ENCODE measurements at places on chromosomes 7 and 10.

DNA sequence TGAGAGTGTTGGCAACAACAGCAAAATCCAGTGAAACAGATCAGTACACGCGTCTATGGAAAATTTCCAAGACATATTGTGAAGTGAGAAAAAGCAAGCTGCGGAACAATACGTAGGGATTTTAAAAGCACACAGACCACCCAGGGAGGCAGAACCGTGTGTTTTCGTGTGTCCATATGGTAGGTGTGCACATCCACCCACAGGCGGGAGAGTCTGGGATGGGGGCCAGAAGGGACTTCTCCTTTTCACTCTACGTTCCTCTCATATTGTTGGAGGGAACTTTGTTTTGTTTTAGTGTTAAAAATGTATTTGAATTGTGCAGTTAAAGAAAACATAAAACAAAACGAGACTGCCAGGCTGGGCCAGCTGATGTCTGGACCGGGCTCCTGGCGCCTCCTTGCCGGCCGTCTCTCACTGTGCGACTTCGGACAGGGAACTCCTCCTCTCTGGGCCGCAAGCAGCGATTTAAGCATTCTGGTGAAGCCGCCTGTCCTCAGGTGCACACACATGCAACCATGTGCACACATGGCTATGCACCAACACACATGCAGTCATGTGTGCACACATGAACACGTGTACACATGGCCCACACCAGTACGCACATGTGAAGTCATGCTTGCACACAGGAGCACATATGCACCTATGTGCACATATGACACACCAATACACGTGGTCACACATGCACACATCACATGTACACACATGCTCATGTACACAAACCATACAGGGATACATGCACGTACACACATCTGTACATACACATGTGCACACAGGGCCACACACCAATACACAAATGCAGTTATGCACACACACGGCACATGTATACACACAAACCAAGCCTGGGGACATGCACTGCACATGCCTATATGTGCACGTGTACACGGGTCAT is 141.1 kb downstream of the ELFN1 start:
- DNase-seq = peak; percentile 19

GRCh38 chr10:97795886-97796285 is 24.1 kb upstream of the SFRP5 start:
- DNase-seq = no peak

DNA sequence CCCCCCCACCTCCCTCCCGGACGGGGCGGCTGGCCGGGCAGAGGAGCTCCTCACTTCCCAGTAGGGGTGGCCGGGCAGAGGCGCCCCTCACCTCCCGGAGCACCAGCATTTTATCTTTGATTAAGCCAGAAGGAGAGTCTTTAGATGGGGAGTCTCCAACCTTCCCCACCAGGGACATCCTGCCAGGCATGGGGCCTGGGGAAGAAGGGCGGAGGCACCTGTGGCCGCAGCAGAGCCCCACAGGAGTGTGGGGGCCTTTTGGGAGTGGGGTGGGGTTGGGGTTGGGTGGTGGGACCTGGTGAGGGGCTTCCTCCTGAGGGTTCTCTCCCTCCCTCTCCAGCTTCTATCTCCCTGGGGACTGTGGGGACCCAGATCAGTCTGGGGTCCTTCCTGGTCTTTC is 18.2 kb downstream of the ZNF783 start:
- no peak for DNase-seq

DNA sequence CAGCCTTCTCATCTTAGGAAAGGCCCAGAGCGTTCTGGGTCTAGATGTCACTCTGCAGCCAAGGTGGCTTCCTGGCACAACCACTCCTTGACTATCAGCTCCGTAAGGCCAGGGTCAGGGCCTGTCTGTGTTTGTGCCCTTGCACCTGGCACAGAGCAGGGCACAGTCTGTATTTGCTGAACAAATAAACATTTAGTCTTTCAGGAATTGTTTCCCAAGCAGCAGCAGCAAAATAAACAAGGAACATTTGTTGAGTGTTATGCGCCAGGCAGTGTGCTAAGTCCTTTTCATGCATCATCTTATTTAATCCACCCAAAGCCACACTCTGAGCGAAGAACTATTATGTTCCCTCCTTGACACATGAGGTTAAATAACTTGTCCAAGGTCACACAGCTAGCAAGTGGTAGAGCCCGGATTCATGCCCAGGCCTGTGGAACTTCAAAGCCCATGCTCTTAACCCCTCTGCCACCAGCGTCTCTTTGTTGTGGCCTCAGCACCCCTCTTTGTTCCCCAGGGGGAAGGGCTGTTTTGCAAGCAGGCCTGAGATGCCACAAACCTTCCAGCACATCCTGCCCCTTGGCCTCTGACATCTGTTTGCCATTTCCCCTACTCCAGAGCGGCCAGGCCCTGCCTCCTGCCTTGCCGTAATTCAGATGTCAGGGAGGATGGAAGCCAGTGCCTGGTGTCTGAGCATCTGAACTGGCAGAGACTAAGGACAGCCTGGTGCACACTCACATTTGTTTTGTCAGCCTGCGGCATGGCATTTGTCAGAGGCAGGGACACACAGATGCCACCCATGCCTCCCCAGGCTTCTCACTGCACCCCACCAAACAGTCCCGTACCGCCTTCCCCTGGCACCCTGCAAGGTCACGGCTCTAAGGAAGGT is 325.8 kb upstream of the ZMIZ1 start:
- DNase-seq = no peak

DNA sequence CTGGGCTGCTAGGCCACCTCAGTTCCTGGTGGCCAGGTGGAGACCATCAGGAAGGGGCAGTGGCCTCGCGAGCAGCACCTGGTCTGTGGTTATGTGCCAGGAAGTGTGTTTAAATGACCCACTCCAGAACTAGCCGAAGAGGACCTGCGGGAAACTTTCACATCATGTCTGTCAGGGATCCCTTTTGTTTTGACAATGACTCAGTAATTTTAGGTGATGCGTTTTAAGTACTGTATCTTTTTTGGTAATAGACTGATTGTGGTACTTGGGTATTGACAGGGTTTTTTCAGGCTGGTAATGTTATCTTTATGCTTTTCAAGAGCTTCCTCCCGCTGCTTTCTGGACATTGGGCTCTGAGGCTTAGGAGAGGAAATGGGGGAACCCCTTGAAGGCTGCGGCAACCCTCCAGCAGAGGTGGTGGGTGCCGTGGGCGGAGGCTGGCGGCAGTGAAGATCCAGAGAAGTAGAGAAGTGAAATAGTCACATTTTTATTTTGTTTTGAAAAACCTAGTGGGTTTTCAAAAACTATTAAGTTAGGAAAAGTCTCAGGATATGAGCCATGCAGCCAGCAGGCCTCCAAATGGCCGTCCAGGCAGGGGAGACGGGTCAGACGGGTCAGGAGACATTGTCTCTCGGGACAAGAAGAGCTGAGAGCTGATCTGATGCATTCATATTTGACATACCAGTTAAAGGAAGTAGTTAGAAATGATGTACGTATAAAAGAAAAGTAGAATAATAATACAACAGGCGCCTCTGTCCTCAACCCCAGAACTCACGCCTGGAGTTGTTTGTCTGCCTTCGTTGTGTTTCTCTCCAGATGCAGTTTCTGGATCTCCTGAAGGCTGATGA is 27.7 kb downstream of the PPP2R2D start:
- DNase-seq = peak; percentile 47

- DNase-seq = peak; percentile 78
Observed at GRCh38 chr7:80498481-80499349, 13.1 kb downstream of the GNAT3 start.
